Activated naive CD4-positive, alpha-beta T cell treated with anti-CD3 and anti-CD28 coated beads, Interleukin-2, amount 50 U/mL, for 72 hours (primary cell): ENCODE measurements at places on chromosomes 16 and 17. TPM values are rescaled to one million over a fixed set of nuclear protein-coding genes. Genes with fewer than 3 reads are reported as not detected.

Gene SLFN5
- 68.2 TPM for total RNA-seq

Gene USP43
- 0.20 TPM for total RNA-seq

Gene TMEM235
- total RNA-seq, result not detected

Gene OR1F1
- total RNA-seq, result not detected

Gene ARHGAP44
- 0.21 TPM for total RNA-seq

Gene HOXB9
- 2.4 TPM for total RNA-seq

Gene METTL2A
- total RNA-seq, result 22.7 TPM

Gene TBL3
- 18.8 TPM for total RNA-seq

- DNase-seq, result no peak
Measured at GRCh38 chr17:64123114-64123513, 6.8 kb downstream of the ERN1 start.

- no peak for DNase-seq
Measured at GRCh38 chr16:85640254-85640558, 27.1 kb downstream of the GSE1 start.

- no peak for DNase-seq
Measured at GRCh38 chr17:71188811-71189492, 931.9 kb upstream of the SOX9 start.

GRCh38 chr16:79201436-79201835 is 399.1 kb downstream of the MAF start:
- DNase-seq, result no peak

DNA sequence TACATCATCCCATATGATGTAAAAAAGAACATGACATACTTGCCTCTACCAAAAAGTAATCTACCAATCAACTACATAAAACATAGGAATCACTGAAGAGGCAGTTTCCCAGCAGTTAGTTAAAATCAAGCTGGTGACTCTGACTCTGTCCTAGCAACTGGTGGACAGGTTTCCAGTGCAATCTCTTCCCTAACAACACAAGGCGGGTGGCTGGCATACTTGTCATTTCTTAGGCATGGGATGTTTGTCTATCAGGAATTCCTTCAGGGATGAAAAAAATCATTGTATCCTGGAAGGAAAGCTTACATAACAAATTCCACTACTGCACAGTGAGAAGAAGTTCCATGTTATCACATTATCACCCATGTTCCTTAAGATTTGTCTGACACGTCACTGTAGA is 50.9 kb downstream of the HELZ start:
- no peak for DNase-seq

DNA sequence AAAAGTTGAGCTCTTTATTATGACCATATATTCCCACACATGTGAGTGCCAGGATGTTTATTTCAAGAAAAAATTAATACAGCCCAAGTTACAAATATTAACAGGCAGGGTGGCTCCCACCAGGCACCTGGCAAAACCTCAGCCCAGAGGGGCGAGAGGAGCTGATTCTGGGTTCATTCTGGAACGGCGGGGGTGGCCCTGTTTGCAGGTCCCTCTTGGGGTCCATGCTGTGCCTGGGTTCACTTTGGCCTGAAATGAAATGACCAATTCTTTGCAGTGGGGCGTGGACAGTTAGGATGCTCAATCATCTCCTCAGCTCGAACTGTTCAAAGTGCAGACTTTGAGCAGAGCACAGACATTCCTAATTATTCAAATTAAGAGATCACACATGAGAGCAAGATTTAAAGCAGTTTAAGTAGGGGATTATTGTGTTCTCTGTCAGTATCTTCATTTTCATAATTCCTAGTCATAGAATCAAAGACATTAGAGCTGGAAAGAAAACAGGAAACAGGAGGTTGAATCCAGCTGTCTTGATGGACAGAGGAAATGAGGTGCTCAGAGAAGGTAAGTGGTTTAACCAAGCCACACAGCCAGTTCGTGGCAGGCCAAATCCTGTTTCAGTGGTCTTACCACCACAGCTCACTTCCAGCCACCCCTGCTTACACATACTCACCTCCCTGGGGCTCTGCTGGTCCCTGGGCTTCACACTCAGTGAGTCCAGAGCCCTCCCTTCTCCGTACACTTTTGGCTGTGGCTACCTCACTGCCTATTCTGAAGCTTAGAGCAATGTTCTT is 363.9 kb upstream of the TNRC6C start:
- DNase-seq, result no peak

DNA sequence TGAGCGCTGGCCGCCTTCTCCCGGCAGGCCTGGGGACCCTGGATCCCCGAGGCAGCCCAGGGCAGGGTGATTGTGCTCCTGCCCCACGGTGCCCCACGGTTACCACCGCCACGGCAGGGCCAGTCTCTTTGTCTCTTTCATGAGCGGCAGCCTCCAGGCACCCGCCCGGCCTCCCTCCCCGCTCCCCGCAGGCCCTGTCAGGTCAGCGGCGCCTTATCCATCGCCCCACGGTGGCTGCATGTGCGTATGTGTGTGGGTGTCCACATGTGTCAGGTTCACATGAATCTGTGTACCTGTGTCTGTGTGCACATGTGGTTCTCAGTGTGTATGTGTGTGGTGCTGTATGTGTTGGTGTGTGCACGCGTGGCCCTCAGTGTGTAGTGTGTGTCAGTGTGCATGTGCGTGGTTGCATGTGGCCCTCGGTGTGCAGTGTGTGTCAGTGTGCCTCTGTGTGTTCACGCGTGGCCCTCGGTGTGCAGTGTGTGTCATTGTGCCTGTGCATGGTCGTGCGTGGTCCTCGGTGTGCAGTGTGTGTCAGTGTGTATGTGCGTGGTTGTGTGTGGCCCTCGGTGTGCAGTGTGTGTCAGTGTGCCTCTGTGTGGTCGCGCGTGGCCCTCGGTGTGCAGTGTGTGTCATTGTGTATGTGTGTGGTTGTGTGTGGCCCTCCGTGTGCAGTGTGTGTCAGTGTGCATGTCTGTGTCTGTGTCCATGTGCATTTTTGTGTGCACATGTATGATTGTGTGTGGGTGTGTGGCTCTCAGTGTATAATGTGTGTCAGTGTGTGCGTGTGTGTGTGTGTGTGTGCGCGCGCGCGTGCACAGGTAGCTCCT is 239.2 kb upstream of the GSE1 start:
- DNase-seq, result no peak

DNA sequence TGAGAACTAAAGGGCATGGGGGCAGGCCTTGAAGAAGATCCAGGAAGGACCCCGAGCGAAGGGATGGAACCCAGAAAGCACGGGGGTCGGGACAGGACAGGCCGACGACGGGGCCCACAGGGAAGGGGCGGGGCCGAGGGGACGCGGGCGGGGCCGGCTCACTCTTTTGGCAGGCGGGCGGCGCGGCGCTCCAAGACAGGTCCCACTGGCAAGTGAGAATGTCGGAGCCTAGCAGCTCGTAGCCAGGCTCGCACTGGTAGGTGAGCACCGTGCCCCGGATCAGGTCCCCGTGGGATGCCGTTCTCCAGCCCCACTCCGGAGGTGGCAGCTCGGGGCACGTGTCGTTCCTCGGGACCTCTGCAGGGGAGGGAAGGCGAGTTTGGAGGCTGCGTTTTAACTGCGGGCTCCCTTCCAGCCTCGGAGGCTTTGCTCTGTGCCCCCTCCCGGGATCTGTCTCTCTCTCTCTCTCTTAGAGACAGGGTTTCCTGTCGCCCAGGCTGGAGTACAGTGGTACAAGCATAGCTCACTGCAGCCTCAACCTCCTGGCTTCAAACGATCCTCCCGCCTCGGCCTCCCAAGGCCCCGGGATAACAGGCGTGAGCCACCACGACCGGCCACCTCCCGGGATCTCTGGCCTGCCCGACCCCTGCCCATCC is 13.7 kb upstream of the CDIPT start:
- DNase-seq, result peak; percentile 41

DNA sequence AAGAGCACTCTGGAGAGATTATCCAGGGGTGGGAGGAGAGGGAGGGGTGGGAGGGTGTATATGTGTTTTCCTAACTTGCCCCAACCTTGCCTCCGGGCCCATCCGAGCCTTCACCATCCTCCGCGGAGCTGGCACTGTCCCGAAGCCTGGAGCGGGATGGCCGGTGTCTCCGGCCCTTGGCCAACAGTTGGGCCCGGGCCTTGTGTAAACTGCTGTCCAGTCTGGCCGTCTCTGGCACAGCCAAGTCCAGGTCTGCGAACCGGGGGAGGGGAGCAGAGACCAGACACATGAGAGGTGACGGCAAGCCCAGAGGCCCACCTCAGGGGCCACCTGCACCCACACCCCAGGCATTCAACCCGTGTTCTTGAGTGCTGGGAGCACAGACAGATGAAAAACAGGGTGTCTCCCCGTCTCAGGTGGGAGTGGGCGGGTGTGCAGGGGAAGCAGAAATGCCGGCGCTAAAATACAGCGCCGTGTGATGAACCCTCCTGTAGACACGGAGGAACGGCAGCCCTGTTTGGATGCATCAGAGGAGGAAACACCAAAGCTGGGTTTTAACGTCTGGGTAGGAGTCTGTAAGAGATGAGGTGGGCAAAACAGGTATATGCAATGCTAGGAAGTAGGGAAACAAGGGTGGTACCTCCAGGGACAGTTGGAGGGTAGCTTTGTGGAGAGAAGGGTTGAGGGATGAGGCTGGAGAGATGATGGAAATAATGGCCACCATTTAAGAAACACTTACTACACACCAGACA is 11.7 kb downstream of the SAMD14 start:
- DNase-seq, result no peak

DNA sequence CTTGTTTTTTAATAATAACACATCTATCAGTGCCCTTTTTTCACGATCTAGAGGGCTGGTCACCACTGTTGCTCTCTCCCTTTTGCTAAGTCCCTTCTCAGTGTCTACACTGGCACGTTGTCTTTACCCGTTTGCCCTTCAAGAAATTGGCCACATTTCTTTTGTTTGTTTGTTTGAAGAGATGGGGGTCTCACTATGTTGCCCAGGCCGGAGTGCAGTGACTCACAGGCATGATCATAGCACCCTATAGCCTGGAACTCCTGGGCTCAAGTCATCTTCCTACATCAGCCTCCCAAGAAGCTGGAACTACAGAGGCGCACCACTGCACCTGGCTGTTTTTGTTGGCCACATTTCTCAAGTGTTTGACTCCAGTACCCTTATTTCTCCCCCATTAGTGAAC is 138.0 kb upstream of the AXIN2 start:
- DNase-seq, result no peak

- DNase-seq, result no peak
Measured at GRCh38 chr16:64364894-64365293, 757.0 kb downstream of the CDH11 start.

DNA sequence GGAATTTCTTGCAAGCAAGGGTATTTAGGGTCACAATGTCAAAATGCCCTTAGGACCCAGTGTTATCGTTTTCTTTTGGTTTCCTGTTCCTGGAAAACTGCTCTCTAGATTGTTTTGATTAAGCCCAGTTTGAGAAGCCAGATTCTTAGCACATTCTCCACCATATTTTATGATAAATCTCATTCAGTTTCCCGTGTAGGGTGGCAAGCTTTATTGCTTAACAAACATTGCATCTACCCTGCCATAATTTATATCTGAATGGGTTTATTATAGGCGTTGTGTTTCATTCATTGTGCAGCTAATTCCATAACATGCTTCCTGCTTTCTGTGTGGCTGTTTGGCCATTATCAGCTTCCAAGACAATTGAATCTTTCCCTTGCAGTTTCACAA is 389.1 kb upstream of the DYNLRB2 start:
- no peak for DNase-seq

DNA sequence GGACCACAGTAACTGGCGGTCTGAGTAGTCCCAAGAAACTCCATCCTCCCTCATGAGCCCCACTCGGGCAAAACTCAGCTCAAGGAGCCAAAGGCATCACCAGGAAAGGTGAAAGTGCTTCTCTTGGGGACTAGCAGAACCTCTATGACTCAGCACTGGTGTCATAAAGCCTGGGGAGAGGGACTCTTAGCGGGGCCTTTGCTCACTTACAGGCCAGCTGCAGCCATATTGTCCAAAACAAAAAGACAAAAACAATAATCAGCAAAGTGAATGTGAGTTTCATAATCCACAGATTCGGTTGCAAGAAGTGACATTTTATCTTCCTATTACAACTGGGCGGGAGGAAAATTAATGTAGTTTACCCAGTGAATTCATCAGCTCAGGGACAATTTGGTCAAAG is at the start of gene TEKT5:
TSS of gene TEKT5 (minus strand) at position 101 of the 400 bp plus-strand sequence. CDS start at position 44, 57 bp downstream.
- no peak for DNase-seq

DNA sequence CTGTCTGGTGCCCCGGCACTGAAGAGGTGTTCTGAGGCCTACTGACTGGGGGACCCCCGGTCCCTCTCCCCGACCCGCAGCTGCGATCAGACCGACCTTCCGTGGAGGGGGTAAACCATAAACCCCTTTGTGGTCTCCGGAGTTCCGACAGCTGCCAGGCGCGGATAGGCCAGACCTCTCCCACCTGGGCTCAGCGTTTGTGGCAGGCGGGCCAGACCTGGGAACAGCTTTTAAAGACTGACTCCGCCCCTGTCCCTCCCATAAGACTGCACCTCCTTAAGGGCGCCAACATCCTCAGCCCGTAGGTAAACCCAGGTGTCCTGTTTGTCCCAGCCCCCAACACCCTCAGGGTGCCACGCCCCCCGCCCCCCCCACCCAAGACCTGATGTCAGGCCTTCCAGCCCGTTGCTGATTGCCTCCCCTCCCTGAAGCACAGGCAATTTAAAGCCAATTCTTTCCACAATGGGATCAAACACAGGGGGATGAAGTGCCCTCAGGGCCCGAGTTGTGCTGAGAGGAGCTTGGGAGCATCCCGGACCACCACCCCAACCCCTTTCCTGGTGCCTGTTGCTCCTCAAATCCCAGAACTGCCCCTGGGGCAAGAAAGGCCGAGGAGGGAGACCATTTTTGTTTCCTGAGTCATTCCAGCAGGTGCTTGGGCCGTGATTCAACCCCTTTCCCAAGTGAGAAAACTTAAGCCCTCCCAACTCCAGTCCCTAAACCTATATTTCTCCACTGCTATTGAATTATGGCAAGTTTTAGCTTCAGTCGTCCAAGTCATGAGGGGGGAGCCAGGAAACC is at the start of gene SOX15:
TSS of gene SOX15 (minus strand) at position 204 of the 801 bp plus-strand sequence. CDS start 418 bp downstream, outside the sequence.
- DNase-seq, result no peak

- no peak for DNase-seq
Measured at GRCh38 chr16:75491876-75492275, 3.4 kb downstream of the CHST6 start.

GRCh38 chr17:27630607-27631410 is at the start of gene LGALS9:
Gene LGALS9 (plus strand): TSS chr17:27631188. CDS start chr17:27631266, 78 bp downstream.
- no peak for DNase-seq

DNA sequence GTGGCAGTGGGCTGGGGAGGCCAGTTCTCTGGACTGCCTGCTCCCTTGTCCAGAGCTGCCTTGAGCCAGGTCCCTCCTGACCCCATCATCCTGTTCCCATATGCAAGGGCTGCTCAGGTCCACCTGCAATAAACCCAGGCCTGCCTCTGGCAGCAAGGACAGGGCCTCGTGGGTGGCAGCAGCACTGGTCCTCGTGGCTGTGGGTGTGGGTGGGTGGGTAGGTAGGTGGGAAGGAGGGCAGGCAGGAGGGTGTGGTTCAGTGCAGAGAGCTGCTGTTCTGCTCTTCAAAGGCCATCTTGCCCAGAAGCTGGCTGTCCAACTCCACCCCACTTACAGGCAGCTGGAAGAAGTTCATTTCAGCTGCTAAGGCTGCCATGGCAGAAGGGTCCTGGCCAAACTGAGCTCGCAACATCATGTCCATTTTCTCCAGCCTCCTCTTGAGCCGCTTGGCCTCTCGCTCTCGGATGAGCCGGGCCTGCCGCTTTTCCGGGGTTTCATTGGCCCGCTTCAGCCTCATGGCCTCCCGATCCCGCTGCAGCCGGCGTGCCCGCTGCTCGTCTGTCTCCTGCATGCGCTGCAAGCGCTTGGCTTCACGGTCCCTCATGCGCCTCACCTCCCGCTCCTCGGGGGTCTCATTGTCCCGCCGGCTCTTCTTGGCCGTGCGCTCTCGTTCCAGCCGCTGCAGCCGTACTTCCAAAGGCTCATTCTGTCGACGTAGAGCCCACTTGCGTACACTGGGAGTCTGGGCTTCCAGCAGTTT is 14.2 kb downstream of the ATXN1L start:
- DNase-seq, result no peak
